NB4 (cell line): ENCODE measurements at places on chromosomes 2 and 18.

- DNase-seq: peak; percentile 5
These were observed 325.9 kb downstream of the FSIP2 start for GRCh38 chr2:186064507-186064906.

- DNase-seq: no peak
These were observed 59.5 kb downstream of the IRS1 start for GRCh38 chr2:226740039-226740648.

DNA sequence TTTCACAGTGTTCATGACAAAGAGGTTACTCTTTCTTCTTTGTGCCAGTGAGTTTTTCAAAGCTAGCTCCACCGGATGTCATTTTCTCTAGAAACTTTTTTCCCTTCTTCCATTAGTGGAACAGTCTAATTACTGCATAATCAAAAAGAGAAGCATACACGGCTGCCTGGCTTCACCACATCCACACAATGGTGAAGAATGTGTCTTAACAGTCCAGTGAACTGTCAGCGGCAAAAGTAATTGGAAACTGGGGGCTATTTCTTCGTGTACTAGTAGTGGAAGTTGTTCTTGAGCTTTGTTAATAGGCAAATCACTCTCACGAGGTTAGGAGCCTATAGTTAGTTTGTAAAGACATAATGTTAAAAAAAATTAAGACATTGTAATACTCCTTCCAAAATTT is 32.9 kb upstream of the PIK3C3 start:
- no peak for DNase-seq

DNA sequence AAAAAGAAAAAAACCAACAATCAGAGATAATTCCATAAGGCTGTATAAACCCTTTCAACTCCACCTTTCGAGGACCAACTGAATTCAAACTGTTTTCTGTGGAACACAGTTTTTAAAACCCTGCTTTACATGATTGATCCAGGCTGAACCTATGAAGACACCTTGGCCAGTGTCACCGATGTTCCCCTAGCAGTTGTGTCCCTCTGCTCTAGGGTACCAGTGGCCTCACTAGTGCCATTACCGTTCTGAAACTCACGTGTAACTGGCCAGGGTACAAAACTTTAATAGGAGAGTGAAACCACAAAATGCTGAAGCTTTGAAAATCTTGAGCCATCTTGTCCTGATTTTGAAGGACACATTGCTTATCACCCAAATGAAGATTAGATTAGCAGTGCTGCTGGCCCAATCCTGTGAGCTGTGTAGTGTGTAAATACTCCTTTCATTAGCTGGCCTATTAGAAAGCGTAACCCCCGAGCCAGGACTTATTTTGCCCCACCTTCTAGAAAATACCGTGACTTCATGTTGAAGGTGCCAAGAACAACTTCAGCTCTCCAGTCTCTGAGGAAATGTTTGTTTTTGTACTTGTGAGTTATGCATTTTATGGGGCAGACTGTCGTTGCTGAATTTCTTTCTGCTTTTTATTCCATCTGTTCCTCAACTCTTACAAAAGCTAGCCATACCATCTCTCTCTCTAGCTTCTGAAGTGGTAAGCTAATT is 147.8 kb upstream of the MAP3K20 start:
- DNase-seq: no peak
